ENCODE measurements at places on chromosomes 5 and 9.

GRCh38 chr9:16184964-16185646 lies 632.3 kb downstream of the CCDC171 start:
- no peak for DNase-seq

DNA sequence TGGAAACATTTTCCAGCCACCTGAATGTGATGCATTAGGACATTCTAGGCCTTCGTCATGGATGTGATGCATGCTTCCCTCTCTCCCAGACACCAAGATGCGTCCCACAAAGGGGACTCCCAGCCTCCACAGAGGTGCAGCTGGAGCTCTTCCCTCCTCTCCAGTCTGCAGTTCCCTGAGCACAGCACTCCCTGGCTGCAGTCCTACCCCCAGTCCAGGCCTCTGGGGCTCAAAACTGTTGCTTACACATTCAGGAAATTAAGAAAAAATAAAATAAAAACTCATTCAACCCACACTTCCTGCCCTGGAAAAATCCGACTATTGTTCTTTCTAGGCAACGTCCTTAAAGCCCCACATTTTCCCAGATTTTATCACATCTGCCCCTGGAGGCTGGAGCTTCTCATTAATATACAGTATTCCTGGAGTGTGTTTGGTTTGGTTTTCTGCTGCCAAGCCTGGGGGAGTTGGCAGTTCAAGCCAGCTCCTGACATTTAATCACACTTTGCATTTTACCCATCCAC lies 78.4 kb upstream of the ICE1 start:
- DNase-seq: no peak

DNA sequence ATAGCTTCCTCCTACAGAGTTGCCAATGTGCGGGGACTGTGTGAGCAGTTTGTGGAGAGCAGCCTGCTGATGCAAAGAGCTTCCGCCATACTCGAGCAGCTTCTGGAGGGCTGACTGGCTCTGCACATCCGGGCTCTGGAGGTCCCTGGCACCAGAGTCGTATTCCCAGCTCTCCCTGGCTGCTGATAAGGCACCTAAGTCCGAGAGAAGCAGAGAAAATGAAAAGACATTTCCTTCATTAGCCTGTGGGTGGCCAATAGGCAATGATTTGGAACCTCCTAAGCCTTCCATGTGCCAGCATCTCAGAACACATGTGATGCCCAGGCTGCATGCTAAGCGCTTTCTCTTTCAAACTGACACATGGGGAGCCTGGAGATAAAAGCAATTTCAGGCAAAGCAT lies 94.3 kb downstream of the TSSK1B start:
- DNase-seq: no peak

DNA sequence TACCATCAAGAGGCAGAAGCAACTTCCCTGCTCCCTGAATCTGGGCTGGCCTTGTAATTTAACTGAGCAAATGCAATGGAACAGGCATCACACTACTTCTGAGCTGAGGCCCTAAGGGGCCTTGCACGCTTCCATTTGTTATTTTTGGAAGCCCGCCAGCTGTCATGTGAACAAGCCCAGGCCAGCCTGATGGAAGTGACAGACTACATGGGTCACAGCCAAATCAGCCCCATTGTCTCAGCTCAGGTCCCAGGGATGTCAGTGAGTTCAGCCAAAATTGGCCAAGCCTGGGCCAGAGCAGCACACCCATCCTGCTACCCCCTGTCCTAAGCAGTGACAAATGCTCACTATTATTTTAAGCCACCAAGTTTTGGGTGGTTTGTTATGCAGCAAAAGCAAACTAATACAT lies 72.8 kb downstream of the PRRT1B start:
- DNase-seq: no peak

DNA sequence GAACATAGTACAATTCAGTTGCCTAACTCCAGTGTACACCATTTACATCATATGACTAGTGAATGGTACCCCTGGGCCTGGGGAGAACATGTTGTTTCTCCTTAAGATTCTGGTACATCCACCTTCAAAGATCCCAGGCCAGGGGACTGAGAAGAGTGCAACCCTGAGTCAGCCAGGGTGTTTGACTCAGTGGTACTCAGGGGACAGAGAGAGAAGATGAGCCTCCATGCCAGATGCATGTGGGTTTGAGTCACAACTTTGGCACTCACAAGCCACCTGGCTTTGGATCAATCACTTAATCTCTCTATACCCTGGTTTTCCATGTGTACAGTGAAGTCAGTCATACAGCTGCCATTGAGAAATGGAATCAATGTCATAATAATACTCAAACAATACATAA lies 53.7 kb downstream of the MAP1B start:
- no peak for DNase-seq

DNA sequence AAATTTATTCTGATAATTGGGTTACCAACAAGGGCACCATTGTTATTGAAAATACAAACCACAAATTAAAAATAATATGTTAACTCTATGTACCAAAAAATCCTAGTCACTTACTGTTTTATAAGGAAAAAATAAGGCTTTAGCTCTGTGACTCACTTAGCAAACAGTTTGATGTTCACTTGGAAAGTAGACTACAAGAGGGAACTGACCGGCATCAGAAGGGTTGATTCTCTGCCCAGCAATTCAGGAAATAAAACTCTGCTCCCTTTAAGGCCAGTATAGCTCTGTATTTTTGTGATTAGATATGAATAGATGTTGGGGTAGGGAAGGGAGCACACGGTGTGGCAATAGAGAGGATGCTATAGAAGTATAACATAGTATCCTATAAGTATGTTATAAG lies 671.3 kb downstream of the LRRC70 start:
- no peak for DNase-seq

DNA sequence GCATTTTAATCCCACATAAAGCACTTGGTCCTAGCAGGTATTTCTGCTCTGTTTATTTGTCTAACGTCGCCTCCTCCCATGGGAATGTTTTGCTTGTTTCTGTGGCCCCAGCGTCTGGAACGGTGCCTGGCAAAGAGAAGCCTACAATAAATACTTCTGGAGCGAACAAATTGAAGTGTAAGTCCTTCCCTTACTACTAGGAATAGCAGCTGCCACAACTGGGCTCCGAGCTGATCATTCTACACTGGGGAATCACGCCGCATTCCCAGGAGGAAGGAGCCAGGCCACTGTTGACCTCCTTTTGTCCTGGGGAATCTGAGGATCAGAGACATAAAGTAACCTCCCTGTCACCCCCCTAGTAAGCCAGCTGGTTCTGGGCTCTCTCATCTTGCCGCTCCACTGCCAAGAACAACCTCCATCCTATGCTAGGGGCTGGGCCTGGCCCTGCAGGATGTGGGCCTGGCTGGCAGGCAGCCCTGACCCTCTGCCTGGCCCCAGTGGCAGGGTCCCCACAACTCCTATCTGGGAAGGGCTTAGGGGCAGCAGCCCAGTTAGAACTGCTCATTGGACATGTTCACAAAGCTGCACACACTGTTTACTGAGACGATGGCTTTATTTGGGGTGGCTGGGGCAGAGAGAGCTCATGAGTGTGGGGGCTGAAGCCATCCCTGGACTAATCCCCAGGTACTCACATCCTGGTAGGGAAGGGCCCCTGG lies 82.8 kb downstream of the GTF3C4 start:
- DNase-seq: no peak

DNA sequence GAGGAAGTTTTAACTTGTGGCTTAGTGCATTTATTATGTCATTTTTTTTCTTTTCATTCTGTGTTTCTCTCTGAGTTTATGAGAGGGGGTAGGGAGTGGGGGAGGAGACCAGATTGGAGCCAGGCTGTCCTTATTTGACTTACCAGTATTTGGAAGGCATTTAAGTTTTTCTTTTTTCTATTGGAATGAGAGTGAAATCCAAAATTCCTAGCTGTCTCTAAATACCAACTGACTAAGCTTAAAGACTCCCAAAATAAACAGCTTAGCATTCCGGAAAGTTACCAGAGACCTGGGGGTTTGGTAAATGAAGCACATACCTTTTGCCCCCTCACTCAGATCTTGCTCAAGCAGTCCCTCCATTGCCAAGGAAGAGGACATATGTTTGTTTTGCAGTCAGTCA lies 581.9 kb upstream of the BRINP1 start:
- no peak for DNase-seq

- DNase-seq: no peak
Observed at GRCh38 chr5:169901896-169902295, 78.4 kb downstream of the INSYN2B start.

GRCh38 chr5:103228588-103228987 lies 30.0 kb upstream of the MACIR start:
- DNase-seq: no peak

GRCh38 chr5:65927503-65928321 lies 1.3 kb downstream of the ERBIN start:
- peak; percentile 34 for DNase-seq

- DNase-seq: no peak
Observed at GRCh38 chr5:71883742-71884103, 164.6 kb downstream of the CARTPT start.

GRCh38 chr5:14522721-14523120 lies 58.9 kb upstream of the OTULINL start:
- DNase-seq: no peak

DNA sequence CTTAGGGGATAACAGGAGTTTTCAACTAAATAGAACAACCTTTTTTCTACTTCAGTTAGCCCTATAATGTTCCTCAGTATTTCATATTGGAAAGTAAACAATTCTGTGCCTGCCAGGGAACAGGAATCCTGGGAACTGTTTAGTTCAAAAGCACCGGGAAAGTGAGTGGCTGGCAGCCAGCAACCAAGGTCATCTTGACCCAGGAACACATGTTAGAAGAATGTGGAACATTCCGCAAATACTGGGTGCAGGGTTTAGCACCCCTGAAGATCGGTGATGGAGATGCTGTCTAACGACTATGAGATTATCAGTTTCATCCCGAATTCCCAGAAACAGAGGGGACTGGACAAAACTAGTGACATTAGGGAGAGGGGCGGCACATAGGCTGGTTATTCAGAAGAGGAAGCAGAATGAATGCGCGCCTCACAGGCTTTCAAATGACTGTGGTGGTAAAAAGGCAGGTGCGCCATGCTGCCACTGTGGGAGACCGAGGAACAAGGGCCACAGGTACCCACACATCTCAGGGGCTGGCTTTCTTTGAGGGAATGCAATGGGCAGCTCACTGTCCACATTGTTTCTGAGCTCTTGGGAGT lies 51.2 kb downstream of the IPPK start:
- DNase-seq: no peak

DNA sequence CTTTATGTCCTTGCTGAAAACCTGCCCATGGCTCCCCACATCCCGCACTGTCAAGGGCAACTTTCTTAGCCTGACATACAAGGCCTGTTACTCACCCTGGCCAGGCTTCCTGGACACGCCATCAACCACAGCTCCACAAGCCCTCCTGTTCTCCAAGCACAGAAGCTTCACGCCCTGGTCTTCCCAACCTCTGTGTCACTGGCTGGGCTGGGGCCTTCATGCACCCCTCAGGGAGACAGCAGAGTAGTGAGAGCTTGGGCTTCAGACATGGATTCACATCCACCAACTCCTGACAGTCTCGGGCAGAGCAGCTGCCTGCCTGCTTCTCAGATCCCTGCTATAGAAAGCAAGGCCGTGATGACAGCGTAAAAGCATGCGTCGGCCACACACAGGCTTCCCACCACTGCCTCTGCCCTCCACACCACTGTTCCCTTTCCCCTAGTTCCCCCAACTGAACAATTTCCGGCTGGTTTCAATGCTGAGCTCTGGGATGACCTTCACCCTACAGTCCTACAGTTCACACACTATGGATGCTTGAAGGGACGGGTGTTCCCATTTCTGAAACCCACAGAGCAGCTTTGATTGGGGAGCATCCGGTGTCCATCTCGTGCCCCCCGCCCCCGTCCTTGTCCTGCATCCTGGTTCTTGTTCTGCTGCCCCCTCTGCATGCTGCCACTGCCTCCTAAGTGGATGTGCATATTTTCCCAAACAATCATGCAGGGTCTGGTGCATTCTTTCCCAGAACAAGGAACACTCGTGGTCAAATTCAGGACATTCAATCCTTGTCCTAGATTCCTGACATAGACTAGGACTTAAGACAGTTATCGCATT lies 33.4 kb upstream of the ADAMTS2 start:
- no peak for DNase-seq

GRCh38 chr9:69109152-69109551 lies 64.9 kb upstream of the TJP2 start:
- no peak for DNase-seq

DNA sequence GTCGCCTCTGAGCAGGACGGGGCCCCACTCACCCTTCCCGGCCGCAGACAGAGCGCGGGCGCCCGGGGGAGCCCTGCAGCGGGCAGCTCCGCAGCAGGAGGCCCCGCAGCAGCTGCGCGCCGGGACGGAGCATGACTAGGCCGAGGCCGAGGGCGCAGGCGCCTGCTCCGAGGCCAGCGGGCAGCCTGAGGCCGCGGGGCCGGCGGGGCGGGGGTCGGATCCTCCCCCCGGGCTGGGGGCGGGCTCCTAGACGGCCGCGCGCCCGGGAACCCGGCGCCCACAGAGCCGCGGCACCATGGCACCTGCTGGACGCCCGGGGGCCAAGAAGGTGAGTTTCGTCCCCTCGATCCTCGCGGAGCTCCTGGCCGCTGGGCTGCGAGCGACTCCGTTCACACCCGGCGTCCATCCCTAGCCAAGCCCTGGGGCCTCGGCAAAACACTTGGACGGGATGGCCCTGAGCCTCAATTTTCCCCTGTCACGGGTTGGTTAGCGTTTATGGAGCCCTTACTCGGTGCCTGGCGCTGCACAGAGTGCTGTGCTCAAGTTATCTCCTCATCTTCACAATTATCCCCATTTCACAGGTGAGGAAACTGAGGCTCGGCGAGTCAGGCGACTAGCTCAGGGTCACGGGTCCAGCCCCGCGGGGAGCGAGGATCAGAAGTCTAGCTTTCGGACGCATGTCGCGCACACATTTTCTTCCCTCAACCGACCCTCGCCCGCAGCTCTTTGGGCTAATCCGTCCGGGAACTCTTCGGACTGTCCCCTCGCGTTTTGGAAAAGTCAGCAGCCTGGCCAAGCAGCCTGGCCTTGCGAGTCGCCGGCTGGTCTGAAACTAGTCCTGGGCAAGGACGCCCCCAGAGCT lies at the start of the genes BHMT2 and DMGDH:
Gene BHMT2 (plus strand): TSS at position 280 of the 862 bp plus-strand sequence. CDS start 16 bp downstream, at position 296.
Gene DMGDH (minus strand): TSS at position 187 of the 862 bp plus-strand sequence. CDS start 54 bp downstream, at position 133.
- no peak for DNase-seq

DNA sequence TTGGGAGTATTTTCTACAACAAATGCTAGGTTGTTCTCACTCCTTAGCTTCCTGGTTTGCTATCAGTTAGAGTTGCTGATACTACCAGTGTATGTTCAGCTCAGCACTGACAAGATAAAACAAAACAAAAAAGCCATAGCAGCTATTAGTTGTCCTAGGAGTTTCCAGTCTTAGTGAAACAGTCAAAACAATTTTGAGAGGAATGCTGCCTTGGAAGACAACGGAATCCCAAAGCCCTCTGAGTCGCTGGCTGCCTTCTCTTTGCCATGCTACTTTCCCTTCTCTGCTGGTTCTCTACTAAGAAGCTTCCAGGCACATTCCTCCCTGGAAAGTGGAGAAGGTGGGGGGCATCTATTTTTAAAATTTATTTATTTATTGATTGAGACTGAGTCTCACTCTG lies 5.4 kb upstream of the CREBRF start:
- no peak for DNase-seq

GRCh38 chr9:98701576-98701975 lies 7.2 kb downstream of the GABBR2 start:
- DNase-seq: no peak

DNA sequence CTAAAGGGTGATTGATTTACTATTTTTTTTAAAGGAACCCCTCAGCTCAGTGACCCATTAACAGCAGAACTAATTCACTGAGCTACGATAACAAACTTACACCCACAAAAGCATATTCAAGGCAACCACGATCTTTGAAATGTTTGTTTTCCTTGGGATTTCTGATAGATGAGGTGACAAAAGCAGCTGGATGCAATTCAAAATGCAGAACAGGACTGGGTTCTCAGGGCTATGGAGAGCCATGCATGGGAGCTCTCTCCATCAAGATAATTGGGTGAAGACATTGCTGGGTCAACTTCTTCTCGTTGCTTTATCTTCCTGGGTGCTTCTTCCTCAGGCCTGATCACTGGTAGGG lies 60.1 kb downstream of the PAPPA start:
- no peak for DNase-seq
